Stimulated activated CD8-positive, alpha-beta memory T cell treated with anti-CD3 and anti-CD28 coated beads, Interleukin-7, amount 100 ng/mL, for 48 hours (primary cell): ENCODE measurements at places on chromosomes 6 and 20.

DNA sequence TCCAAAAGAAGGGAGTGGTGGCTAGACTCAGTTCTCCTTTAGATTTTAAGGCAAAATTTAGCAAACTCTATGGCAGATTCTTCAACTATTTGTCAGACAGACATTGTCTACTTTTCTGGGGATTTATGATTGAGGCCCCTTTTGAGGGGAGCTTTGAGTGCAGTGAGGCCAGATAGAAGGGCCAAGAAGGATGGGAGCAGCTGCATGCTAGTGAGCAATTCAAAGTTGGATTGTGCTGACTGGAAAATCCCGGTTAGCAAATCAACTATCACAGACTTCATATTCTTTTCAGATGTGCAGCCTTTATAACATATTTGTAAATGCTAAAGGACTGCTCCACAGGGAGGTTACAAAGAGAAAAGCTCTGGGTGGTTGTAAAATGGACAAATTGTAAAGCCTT, 35.0 kb upstream of the ESR1 start:
- no peak for DNase-seq

DNA sequence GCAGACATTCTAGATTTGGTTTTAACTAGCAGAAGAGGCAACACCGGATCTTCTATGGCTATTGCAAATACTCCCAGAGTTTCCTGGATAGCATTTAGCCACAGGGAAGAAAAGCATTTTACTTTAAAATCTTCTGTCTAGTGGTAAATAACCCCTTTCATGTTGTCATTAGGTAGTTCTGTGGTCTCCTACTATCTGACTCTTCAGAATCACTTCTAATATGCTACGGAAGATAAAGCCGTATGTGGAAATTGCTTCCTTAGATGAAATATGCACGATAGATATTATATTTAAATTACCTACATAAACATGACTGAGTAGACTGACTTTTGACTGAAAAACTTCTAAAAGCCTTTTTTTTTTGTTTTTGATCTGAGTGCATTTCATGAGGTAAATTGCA, 759 bp downstream of the CRISP3 start:
- DNase-seq = no peak

DNA sequence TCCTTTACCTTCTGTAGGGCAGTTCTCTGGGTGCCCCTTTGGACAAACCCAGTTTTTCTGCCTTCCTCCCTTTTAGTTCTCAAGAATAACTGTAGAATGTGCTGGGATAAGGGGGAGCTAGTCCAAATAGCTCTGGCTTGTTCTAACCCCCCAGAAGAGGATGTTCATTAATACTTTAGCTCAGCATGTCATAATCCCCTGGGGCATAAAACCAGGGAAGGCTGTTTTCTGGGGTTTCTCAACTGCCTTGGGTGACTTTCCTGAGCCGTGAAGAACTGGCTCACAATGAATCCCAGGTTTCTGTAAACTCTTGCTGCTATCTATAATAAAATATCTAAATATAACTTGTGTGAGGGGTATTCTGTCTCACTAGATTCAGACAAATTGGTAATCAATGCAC, 44.5 kb upstream of the RNF217 start:
- no peak for DNase-seq

DNA sequence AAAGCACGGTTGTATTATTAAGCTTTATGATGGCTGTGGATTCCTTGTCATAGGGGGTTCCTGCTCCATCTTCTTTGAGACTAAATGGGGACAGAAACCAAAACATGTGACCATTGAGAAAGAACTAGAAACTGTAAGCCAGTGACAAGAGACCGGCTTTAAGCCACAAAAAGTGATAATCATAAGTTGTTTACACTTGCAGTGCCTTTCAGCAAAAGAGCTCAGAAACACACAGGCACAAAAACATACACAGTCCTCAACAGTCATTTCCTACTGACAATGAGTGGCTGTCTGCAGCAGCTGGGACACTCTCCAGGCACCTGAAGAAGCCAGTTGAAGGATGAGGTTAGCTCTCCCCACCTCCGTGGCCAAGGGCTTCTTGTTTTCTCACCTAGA, 20.0 kb upstream of the UBE2J1 start:
- DNase-seq = no peak

GRCh38 chr20:20304942-20305341, 63.0 kb upstream of the INSM1 start:
- DNase-seq = no peak

- no peak for DNase-seq
Observed at GRCh38 chr6:153373869-153374268, 242.8 kb upstream of the RGS17 start.

GRCh38 chr6:90003941-90004340, 109.7 kb downstream of the GJA10 start:
- DNase-seq = no peak

- DNase-seq = no peak
Observed at GRCh38 chr6:122799916-122800686, 11.0 kb downstream of the SMPDL3A start.

DNA sequence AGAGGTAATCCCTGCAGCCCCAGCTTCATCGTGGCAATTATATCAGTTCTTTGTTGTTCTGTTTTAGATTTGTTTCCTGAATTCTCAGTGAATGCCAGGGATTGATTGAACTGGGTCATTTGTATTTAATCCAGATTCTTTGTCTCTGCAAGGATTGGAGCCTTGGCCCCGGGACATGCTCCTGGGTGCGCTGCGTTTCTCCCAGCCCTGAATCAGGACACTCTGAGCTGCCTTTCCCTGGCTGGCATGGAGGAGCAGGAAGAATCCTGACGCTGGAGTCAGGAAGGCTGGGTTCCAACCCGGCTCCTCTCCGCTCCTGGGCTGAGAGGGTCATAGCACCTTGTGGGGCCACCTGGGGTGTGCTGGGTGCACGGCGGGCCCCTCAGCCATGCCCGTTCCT, 545.6 kb downstream of the QKI start:
- DNase-seq = no peak

DNA sequence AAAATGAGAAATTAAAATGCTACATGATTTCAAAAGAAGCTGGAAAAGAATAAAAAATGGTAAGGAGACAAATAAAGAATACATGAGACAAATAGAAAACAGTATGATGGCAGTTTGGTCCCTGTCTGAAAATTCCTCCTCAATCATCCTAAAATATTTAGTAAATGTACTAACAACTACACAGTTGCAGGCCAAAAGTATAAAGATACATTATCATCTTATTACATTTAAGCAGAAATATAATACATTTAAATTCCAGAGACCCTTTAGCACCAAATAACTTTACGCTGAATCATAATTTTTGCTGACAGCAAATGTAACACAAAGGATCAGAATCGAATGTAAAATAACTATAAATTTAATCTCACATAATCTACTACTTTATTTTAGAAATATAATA, 4.4 kb downstream of the HMGCLL1 start:
- DNase-seq = no peak

DNA sequence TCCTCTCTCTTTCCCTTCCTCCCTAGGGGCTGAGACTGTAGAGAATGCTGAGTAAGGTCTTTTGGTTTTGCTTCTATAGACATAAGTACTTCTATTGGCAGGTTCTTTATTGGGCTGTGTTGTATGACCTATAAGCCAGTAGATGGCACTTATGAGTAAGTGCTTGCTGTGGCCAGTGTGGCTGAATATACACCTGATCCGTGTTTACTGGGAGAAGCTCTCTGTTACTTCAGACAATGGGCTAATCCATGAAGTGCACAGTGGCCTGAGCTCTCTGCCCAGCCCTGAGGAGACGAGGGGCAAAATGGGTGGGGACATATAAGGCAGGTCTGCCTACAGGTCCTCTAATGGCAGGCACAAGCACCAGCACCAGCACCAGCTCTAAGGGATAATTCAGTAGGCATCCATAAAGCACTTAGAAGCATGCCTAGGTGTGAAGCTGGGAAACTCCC, 610.3 kb downstream of the RNF144B start:
- no peak for DNase-seq

DNA sequence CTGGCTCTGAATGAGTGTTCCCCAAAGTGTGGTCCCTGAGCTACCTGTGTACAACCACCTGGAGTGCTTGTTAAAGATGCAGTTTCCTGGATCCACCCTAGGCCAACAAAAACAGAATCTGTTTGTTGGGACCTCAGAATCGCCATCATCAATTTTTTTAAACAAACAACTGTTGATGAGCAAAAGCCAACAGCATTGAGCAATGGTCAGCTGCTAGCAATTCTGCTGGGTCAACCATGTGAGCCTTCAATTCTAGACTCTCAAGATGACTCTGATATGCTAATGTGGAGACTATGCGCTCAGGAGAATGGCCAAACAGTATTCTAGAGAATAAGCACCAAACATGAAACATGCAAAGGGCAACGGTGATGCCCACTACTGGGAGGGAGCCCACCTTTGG, 64.4 kb upstream of the IYD start:
- no peak for DNase-seq

DNA sequence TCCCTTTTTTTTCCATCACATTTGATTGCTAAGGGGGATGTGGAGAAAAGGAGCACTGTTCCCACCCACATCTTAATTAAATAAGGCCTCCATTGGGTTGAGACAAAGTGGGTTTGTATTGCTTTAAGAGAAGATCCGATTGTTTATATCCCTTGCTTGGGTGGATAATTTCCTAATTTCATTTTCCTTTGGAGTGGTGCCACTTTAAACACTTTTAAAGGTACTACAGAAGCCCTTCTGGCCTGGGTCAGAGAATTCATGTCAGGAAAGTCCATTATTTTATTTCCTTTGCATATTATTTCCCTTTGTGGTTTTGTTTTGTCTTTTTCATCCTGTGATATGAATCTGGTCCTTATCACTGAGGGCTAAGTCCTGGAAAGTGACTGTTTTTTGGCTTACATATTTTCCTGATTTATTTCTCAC, 56.9 kb downstream of the PHACTR2 start:
- no peak for DNase-seq

GRCh38 chr20:58682656-58683531, 9.7 kb upstream of the NPEPL1 start:
- DNase-seq = no peak

DNA sequence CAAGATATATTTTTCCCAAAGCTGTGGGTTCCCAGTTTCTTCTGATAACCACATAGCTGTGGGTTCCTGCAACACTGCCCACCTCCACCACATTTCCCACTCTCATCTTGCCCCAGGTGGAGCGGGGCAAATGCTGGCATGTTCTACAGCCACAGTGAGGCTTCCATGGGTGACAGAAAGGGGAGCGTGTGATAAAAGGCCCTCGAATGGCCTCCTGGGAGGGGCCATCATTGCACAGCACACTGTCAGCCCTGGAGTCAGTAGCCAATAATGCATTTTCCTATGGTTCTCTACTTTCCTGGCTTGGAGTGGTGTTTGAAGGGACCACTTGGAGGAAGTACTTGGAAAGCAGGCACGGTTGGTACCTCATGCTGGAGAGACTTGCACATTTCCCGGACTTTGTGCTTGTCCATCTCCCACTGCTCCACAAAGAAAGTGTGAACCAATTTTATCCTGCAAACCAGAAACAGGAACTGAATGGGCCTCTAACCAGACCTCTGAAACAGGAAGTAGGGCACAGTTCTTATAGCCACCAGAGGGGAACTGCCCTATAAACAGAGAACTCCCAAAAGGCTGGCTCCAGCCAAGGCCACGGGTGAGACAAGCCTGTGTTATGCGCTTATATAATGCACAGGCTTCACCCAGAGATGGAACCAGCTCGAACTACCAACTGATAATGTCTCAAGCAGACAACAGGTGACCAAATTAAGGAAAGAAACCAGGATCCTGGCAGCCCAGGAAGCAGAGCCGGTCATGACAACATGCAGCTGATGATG, 8.6 kb downstream of the MAP3K5 start:
- no peak for DNase-seq

DNA sequence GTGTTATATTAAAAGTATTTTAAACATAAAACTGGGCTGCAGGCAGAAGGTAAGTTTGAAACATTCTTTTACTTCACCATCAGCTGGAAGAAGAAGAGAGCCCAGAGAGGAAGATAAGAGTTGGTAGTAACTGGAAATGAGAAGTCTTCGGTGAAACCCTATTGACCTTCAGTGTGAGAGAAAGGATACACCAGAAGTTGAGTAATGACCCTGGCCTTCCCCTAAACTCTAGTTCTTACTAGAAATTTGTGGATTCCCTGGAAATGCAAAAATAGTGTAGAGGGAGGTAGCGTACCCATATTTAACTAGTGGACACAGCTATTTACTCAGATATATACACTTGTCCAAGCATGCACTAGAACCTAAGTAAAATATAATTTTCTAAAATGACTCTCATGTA, 8.0 kb upstream of the EPM2A start:
- DNase-seq = no peak

DNA sequence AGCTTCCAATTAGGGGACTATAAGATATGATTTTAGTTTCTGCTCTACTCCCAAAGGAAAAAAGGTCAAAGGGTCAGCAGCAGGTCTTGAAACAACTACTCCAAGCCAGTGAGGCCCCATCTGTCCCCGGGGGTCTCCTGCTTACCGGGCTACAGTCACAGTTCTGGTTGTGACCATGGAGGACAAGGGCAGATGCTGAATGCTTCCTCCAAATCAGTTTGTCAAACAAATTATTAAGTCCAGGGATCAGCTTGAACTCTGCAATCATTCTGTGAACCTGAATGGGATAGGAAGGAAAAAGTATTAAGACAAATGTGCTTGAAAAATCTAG, 60.2 kb downstream of the MYH7B start:
- no peak for DNase-seq

- DNase-seq = no peak
Observed at GRCh38 chr6:251920-252319, 40.4 kb upstream of the DUSP22 start.

GRCh38 chr6:148805777-148806176, 58.9 kb downstream of the UST start:
- DNase-seq = no peak

- DNase-seq = no peak
Observed at GRCh38 chr6:80440496-80441115, 334.1 kb downstream of the BCKDHB start.

DNA sequence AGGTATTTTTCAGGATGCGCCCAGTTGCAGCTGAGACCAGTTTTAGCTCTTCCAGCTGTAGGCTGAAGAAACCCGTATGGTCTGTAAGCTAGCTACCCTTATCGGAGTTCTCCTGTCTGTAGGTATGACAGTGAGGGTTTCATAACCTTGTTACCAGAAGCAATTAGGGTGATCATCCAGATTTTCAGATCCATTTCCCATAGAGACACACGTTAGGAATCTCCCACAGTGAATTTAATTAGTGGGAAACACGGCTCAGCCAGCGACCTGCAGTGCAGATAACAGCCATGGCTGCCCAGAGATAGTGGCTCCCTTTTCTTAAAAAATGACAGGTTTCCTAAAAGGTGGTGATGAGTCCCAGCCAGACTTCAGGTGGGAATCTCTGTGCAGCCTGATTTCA, 111.1 kb downstream of the BTBD3 start:
- no peak for DNase-seq

DNA sequence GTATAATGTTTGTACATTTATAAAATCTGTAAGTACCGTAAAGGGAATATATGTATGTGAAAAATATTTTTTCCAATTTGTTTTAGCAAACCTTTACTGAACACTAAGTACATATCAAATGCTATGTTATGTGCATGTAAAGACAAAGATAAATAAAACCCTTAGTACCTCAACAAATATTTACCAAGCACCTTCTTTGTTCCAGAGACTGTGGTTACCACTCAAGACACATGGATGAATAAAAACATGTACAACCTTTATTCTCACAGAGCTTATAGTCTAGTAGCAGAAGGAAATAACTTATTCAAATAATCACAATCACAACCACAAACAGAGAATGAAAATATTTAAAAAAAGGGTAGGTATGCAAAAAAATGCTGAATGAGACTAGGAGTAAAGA, 17.5 kb downstream of the TMX4 start:
- no peak for DNase-seq

GRCh38 chr6:13554929-13555333, 19.5 kb upstream of the SIRT5 start:
- no peak for DNase-seq

- no peak for DNase-seq
Observed at GRCh38 chr6:4446982-4447381, 311.6 kb upstream of the ECI2 start.
